GM04503 (cell line): ENCODE measurements at places on chromosomes 1 and 21.

- DNase-seq = no peak
These were observed 154.8 kb upstream of the VAMP3 start for GRCh38 chr1:7616076-7616832.

DNA sequence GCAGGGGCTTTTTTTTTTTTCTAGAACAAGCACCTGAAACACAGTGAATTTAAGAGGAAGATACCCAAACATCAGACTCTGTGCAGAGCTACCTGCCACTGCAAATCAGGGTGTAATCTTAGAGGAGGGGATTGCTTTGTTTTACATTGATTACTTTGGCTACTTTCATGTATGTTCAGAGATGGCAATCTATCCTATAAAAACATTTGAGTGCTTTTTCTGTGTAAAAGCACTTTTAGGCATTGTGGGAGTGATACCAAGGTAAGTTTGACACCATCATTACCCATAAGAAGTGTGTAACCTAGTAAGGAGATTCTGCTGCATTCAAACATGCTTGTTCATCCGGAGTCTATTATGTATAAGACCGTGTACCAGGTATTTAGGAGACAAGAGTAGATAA, 50.1 kb downstream of the ZFYVE9 start:
- DNase-seq = no peak

DNA sequence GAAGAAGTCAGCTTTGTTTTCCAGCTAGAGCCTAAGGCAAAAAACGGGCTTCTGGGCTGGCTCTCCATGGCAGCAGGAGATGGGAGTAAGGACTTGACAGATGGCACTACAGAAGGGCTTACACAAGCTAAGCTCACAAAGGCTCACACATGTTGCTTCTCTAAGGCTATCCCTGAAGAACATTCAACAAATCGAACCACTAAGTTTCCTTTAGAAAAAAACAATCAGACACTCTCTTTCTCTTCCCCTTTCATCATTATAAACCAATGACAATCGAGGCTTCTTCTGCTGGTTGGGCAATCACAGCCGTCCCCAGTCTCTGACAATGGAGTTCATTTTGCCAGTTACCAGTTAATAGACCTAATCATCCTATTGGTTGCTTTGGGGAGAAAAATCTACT, 40.5 kb downstream of the TRIT1 start:
- no peak for DNase-seq

DNA sequence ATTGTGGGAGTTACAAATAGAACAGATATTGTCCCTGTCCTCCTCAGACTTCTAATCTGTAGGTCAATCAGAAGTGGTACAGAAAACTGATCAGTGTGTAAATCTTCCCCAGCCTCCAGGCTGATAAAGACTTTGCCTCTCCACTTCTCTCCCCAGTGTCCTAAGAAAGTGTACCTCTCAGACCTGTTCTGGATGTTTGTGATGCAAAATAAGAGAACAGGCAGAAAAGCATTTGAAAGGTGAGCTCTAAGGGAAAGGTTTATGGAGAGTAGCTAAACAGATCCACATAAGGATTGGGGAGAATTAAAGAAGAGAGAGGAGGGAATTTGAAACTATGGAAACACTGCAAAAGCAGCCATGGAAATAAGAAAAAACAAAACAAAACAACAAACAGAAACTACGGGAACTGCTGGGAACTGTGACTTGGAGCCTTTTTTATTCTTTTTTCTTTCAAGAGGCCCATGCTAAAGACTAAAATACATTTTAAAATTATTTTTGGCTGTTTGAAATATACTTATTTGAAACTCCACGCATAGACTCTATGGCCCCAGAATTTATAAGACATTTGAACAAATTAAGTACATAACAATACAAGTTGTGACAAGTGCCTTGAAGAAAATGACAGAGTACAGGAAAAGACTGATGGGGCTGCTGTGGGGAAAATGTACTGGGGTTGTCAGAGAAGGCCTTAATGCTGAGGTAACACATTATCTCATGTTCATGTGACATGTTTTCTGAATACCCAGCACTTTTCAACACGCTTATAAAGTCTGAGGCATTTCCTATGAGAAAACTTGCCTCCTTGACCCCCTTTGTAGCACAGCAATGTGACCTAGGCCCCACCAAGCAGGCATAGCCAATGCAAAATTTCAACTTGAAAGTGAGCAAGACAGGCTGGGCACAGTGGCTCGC, 51.2 kb downstream of the TRAF5 start:
- no peak for DNase-seq

DNA sequence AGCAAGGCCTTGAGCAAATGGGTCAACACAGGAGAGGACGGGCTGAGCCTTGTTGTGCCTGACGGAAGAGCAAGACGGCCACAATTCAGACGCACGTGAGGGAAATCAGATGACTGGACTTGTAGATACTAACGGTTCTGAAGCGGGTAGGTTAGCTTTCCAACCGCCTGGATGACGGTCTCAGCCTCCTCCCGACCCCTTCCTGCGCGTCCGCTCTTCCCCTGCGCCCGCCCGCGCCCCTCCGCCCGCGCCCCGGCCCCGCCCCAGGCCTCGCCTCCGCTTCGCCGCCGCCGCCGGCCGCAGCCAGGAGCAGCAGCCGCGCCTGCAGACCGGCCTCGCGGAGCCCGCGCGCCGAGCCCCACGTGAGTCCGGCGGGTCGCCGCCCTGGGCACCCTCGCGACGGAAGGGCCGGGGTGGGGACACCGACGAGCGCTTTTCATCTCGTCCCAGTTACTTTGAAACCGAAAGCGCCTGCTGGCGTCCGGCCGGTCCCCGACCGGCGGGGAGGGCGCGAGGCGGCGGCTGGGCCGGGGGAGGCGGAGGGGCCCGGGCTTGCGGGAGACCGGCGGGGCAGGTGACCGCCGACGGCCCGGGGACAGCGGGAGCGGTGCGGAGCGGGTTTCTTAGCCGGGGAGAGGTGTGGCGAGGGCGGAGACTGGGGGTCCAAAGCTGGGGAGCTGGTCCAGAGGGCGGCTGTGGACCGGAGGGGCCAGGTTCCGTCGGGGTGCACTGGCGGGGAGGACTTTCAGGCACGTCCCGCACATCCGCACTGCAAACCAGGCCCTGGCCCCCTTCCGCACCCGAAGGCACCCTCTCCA, at the start of gene TRAF5:
Gene TRAF5, plus strand, starts transcription at position 306 of the 818 bp plus-strand sequence. CDS start 26,407 bp downstream, outside the sequence.
- no peak for DNase-seq

DNA sequence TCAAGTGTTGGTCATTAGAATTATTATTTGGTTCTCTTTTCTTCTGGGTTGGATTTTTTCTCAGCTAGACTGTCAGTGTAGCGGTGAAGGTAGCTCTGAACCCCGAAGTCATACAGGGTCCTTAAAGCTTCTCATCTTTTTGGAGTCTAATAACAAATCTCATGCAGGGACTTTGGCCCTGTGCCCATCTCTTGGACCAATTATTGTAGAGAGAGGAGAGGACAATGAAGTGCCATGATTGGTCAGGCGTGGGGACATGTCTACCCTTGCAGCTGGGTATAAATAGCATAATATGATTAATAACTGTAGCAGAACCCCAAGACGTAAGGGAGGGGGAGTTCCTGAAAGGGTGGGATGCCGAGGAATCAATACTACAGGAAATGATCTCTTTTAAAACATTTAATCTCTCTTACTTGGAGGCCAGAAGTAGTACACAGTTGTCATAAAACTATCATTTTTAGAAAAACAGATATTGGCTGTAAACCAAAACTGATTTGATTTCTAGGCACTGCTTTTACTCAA, 8.8 kb downstream of the MAGI3 start:
- DNase-seq = no peak

GRCh38 chr1:193216920-193217319, 30.5 kb upstream of the B3GALT2 start:
- DNase-seq = no peak

- DNase-seq = no peak
These were observed 1581.4 kb downstream of the KCNT2 start for GRCh38 chr1:195026792-195027191.

GRCh38 chr1:59718989-59719360, 95.8 kb upstream of the HOOK1 start:
- no peak for DNase-seq

DNA sequence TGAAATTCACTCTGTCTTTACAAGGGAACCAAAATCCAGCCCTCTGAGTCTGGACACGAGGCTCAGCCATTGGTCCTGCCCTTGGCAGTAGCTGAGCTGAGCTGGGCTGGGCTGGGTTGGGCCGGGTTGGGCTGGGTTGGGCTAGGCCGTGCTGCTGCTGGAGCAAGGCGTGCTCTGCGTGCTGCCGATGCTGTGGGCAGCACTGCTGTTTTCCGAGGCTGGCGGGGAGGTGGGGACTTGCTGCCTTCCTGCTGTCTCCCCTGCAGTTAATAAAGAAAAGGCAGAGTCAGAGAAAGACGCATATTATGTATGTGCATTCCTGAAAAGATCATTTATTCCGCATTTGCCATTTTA, 182.9 kb downstream of the CDC7 start:
- DNase-seq = no peak

DNA sequence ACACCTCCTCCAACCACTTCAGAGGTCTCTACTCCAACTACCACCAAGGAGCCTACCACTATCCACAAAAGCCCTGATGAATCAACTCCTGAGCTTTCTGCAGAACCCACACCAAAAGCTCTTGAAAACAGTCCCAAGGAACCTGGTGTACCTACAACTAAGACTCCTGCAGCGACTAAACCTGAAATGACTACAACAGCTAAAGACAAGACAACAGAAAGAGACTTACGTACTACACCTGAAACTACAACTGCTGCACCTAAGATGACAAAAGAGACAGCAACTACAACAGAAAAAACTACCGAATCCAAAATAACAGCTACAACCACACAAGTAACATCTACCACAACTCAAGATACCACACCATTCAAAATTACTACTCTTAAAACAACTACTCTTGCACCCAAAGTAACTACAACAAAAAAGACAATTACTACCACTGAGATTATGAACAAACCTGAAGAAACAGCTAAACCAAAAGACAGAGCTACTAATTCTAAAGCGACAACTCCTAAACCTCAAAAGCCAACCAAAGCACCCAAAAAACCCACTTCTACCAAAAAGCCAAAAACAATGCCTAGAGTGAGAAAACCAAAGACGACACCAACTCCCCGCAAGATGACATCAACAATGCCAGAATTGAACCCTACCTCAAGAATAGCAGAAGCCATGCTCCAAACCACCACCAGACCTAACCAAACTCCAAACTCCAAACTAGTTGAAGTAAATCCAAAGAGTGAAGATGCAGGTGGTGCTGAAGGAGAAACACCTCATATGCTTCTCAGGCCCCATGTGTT, 66.6 kb downstream of the TPR start:
- no peak for DNase-seq

DNA sequence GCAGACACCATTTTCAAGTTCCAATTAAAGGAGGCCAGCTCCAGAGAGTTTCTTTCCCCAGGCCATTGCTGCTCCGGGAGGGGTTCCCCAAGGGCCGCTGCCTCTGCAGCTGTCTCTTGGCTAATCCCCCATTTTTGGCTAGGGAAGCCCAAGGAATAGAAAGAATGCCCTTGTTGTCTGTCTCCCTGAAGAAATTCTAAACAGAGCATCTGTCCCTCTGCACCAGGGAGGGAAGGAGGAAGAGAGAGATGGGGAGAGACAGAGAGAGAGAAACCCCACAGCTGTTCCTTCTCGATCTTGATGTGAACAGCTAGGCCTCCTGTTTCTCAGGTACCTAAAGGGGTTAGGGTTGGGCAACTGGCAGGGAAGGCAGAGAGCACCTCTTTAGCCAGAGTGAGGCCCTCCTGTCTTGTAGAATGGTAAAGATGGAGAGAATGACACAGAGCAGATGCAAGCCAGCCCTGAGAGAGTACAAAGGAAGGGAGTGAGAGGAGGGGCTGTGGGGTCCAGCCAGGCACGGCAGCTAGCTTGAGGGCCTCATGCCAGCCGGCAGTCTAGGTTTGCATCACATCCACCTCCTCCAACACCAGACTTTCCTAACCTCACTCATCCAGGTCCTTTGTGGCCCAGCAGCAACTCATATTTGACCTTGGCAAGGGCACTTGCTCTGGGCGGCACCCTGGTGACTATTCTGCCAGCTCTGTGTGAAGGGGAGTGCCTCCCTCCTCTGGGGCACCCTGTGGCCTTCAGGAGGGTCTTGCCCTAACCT, 13.1 kb downstream of the OPTC start:
- DNase-seq = no peak

DNA sequence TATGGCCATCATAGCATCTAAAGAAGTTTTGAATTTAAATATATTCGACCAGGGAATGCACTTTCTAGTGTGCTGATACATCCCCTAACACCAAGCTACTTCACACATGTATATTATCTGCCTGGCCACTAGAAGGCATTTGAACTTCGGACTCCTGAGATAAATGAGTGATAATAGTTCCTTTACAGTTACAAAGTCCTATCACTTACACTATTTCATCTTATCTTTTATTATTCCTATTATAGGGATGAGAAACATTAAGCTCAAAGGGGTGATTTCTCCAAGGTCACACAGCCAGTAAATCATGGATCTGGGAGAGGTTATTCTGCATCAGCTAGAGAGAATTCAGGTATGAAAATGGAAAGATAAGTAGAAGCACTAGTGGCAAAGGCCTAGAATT, 40.3 kb downstream of the GPATCH2 start:
- no peak for DNase-seq

DNA sequence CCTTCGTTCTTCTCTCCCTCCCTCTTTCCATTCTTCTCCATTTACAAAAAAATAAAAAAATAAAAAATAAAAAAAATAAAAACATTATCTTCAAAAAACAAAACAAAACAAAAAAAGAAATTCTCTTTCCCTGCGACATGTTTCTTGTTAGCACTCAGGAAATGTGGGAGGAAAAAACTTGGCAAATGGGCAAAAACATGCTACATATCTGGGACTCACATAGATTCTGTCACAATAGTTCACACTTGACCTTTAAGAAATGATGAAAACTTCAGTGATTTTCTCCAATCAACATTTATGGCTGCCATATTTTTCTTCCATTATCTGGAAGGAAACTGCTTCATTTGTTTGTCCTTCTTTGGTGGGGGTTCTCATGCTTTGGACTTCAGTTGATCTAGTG, 109.3 kb downstream of the PRKAB2 start:
- no peak for DNase-seq

DNA sequence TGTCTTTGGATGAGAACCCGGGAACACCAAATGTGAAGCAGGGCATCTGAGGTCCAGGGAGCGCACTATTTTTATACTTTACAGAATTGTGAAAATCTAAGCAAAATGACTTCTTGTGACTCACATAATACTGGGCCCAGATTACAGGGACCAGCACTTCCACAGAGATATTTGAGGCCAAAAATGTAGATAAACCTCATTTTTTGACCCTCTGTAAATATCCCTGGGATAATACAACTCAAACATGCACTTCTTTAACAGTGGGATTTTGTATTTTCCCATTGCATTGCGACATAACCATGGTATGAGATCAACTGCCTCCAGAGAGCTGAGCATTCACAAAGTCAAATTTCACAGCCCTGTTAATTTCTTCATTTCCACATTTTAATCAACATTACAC, 289.4 kb upstream of the ADGRL4 start:
- DNase-seq = peak; percentile 21

- no peak for DNase-seq
These were observed 1.1 kb upstream of the LMNA start for GRCh38 chr1:156113282-156113950.

DNA sequence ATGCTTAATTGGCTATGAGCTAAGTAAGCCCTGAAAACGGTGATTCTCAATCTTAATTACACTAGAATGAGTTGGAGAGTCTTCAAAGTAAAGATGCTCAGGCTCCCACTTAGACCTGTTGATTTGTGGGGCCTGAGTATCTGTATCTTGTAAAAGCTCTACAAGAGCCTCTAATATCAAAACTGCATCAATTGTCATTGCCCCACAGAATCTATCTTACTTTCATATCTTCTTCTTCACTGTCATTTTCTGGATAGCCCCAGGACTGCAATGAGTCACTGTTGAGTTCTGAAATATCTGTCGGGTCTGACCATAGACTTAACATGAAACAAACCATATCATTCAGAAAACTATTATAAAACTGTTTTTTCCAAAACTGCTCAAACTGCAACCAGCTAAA, 102.8 kb upstream of the SERTAD4 start:
- DNase-seq = no peak
